ENCODE measurements at places on chromosomes 2 and 18.
A peak's percentile ranks its signal among the peaks of the same experiment; 100 is the strongest.

DNA sequence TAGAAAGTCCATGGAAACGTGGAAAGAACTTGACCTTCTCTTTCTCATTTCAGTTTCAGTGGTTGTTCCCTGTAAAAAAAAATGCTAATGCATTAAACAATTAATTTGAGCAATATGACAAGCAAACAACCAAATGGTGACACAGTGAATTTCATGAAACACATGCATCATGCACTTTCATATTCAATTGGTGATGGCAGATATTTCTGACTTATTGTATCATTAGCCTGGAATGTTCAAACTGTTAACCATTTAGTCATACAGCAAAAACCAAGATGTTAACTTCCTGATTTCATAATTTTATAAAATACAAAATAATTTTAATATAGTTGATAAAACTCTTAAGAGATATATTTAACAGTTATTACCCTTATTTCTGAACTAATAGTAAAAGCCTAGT is 85.5 kb downstream of the SCN1A start:
- no peak for DNase-seq

DNA sequence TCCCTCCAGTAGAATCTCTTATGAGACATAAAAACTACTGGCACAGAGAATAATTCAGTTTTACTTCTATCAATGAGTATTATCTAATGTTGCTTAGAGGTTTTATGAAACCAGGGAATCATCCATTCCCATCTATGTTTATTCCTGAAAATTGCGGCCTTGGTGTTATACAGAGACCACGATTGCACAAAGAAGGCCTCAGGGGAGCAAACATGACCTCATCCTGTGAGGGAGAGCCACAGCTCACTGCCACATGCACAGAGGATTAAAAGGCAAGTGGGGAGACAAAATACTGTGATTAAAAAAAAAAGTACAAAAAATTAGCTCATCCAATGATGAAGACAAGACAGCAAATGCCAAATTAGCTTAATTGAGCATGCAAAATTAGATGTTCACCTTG is 111.8 kb upstream of the SLC35G4 start:
- peak; percentile 32 for DNase-seq

GRCh38 chr2:71824436-71824835 is 323.2 kb downstream of the CYP26B1 start:
- no peak for DNase-seq

GRCh38 chr2:219511547-219512325 is 2.5 kb upstream of the ASIC4 start:
- DNase-seq: peak; percentile 43

DNA sequence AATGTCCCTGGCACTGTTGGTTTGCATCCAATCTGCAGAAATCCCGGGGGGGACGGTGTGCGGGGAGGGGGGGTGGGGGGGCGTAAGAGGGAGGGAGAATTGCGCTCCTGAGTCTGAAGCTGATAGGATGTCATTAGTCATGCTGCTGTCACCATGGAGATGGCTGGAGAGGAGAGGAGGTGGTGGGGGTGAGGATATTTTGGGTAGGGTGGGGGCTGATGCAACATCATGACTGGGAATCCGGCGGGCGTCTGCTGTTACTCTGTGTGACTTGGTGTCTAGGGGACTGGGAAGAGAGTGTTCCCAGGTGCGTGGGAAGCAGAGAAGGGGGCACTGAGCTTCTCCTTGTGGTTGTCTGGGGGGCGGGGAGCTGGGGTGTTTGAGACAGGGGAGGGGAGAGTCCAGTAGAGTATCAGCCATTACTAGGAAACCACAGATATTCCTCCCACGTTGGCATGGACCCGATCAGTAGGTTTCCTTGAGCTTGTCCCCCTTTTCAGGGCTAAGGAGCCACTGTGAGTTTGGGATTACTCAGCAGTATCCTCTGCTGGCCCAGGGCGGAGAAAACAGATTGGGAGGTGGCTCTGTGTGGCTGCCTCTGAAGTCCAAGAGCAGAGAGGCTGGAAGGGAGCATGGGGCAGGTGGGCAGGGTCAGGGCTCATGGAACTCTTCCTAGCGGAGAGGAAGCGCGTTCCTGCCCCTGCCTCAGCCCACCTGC is 18.9 kb downstream of the TET3 start:
- peak; percentile 84 for DNase-seq

DNA sequence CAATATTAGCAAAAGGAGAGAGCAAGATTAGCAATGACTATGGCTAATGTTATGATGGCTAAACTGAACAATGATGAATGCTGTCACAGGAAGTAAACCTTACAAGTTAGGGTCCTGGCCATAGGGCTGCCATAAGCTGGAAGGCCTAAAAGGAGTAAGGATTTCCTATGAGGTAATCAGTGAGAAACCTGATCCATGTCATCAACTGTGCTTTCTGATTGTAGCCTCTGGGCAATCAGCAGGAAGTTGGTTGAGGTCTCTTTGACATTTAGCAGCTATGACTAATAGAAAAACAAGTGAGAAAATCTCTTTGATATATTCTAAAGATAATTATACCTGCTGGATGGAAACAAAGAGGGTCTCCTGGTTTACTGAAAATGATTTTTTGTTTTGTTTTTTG is 193.0 kb downstream of the RAB3GAP1 start:
- no peak for DNase-seq

DNA sequence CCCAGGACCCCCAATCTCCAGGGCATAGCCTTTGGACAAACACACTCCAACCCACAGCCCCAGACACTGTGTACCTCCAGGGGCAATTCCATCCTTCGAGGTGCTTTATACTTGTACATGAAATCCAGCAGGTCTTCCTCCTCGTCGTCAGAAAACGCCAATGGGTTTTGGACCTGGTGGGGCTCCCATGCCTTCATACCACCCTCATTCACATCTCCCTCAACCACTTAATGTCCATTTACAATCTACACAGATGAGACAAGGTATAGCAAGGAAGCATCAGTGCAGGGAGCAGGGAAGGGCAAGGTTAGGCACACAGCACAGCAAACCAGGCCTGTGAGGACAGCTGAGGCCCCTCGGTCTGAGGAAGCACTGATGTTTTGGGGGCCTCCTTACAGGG is 20.6 kb downstream of the MRPL35 start:
- no peak for DNase-seq

GRCh38 chr2:211085056-211085680 is 528.8 kb downstream of the CPS1 start:
- DNase-seq: peak; percentile 36

- no peak for DNase-seq
Measured at GRCh38 chr2:71477231-71477691, 23.9 kb downstream of the DYSF start.

DNA sequence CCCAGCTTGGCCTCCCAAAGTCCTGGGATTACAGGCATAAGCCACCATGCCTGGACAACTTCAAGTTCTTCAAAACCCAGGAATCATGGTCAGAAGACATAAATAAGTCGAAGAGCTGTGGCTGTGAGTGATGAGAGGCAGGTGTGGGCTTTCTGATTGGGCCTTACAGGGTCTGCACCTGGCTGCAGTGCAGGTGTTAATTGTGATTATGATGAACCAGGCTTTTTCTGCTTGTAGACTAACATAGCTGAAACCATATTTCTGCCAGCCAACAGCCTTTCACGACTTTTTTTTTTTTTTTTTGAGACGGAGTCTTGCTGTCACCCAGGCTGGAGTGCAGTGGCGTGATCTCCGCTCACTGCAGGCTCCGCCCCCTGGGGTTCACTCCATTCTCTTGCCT is 14.9 kb upstream of the DTNB start:
- DNase-seq: no peak

- no peak for DNase-seq
Measured at GRCh38 chr2:64325477-64325851, 128.5 kb upstream of the LGALSL start.

- DNase-seq: peak; percentile 66
Measured at GRCh38 chr2:54274781-54275242, 18.8 kb upstream of the TSPYL6 start.

DNA sequence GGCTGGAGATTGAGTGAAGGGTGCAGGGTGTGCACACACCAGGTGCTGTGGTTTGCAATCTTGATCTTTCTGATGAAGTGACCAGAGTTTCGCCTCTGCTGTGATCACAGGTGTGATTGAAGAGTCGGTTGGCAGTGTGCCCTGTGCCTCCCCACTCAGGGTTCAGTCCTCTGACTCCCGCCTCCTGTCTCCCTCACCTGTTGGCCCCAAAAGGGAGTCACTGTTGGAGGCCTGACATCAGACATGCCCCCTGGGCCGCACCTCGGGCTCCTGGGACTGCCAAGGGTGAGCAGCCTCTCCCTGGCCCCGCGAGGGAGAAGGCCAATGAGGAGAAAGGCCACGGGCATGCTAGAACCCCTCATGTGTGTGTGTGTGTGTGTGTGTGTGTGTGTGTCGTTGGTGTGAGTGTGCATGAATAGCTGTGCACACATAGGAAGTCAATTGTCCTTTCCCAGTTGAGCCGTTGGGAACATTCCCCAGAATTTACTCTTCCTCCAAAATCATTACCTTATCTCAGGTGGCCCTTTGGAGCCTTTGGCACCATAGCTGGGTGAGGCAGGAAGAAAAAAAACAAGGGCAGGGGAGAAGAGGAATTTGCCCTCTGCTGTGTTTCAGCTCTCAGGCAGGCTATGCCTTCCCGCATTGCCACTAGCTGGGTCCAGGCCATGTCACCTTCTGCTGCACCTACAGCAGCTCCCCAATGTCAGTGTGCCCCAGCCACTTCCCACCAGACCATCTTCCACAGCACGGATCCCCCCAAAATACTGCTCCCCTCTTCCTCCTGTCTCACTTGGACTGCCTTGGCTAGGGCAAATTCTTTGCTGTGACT is 78.1 kb upstream of the LAPTM4A start:
- no peak for DNase-seq

- no peak for DNase-seq
Measured at GRCh38 chr2:129765678-129766351, 213.7 kb upstream of the RAB6C start.

DNA sequence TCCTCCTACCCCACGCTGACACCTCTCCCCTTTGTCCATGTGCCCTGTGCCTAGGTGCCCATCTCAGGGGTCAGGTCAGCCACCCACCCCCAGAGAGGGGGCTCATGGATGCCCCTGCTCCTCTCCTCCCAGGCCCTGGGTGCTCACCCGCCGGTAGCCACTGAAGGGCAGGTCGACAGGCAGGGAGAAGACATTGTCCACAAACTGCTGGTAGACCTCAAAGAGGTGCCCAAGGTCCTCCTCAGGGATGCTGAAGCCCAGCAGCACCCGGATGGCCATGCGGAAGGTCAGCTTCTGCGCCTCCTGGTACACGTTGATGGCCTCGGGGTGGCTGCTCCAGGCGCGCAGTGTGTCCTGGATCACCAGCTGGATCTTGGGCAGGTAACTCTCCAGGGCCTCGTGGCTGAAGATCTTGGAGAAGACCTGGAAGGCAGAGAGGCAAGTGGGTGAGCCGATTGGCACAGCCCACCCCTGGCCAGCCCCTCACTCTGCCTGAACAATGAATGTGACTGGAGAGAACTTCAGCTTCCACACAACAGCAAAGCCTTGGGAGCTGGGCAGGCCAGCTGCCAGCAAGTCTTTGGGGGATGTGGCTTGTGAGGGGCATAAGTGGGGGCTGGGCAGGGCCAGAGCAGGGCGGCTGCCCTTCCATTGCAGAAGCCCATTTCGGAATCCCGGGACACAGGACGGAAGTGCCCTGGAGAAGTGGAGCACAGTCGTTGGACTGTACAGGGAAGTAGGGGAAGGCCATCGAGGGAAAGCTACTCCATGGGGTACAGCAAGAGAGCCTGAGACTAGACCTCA is 12.5 kb downstream of the CYP26B1 start:
- no peak for DNase-seq

- DNase-seq: no peak
Measured at GRCh38 chr2:66058675-66059074, 376.2 kb upstream of the MEIS1 start.

GRCh38 chr18:30088238-30089015 is 954.1 kb downstream of the DSC3 start:
- peak; percentile 46 for DNase-seq

DNA sequence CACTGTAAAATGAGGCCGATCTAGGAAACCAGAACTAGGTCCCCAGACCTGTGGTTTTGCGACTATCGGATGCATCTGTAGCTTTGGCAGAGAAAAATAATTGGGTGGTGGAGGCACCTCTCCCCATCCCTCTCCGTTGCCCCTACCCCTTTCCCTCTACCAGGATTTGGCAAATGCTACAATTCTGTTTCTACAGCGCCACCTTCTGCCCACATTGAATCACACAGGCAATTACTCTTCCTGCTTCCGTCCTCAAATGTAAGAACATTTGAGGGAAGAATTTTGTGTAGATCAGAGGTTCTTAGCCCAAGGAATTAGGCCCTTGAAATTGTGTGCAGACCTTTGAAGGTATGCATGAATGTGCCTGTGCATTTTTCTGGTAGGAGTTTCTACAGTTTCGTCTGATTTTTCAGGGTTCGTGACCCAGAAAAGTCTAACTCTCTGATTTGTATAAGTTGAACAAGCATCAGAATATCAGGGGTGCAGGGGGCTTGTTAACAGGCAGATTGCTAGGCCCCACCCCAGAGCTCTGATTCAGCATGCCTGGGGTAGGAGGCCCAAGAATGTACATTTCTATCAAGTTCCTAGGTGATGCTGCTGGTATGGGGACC is 11.2 kb downstream of the ATP6V1B1 start:
- peak; percentile 67 for DNase-seq

GRCh38 chr18:36471393-36471792 is 173.9 kb downstream of the FHOD3 start:
- DNase-seq: no peak

GRCh38 chr2:47174733-47175361 is 19.7 kb upstream of the STPG4 start:
- DNase-seq: peak; percentile 18

DNA sequence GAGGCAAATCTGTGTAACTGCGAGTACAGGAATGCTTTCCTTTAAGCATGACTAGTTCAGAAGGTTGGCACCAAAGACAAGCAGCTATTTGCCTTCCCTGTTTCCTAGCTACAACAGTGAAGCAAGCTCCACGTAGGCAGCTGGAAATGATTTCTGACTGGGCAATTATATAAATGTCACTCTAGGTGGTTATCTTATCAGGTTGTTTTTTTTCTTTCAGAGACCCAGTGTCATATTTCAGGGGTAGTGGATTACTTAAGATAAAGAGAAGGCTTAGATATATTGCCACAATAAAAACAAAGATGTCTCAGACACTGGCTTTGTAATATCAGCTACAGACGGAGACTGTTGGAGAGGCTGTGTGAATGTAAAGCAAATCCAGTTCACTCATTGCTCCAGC is 748.9 kb upstream of the NXPH2 start:
- DNase-seq: no peak

GRCh38 chr2:38095079-38095995 is 19.4 kb upstream of the CYP1B1 start:
- DNase-seq: no peak

GRCh38 chr18:28359176-28359575 is 182.2 kb upstream of the CDH2 start:
- DNase-seq: no peak

- DNase-seq: no peak
Measured at GRCh38 chr18:8962192-8962779, 140.2 kb upstream of the NDUFV2 start.

- DNase-seq: no peak
Measured at GRCh38 chr2:62406573-62407043, 99.4 kb downstream of the TMEM17 start.

- no peak for DNase-seq
Measured at GRCh38 chr2:102052365-102052764, 60.6 kb downstream of the IL1R2 start.

GRCh38 chr2:19955544-19956422 is 34.1 kb downstream of the WDR35 start:
- peak; percentile 85 for DNase-seq
